ENCODE measurements at places on chromosomes 2 and 18. TPM values are rescaled to one million over a fixed set of nuclear protein-coding genes. Genes with fewer than 3 reads are reported as not detected.

DNA sequence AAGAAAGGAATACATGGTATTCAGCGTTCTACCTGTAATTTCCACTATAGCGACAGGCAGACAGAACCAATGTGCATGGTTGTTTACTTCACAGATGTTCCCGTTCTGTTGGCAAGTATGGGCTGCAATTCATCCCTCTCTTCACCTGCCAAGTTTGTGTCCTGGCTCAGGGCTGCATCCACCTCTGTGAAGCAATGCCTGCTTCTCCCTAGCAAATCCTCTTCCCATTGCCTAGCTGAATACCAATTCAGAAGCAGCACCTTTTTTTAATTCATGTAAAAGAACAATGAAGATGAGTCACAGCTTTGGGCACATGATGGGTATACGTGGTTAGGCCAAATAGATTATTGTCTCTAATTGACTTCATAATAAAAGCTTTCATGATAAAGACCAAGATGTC lies 54.7 kb upstream of the LRATD1 start:
- no peak for DNase-seq

- DNase-seq, result no peak
Observed at GRCh38 chr2:27664622-27665363, 1.1 kb downstream of the SLC4A1AP start.

GRCh38 chr2:238724728-238725127 lies 123.2 kb upstream of the TWIST2 start:
- DNase-seq, result no peak

DNA sequence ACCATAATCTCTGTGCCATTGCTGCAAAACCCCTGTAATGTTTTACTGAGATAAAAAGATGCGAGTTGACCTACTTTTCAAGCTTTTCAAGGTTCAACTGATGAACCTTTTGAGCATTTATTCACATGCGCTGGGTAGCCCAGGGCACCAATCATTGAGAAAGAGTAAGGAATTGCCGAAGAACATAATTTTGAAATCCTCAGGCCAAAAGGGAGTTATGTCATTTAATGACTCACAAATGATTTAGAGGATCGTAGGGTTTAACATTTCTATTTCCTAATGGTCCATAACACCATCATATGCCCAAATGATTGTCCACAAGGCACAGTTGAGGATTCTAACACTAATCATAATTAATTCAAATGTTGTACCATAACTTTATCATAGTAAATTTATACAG lies 20.2 kb upstream of the DLX1 start:
- DNase-seq, result no peak

GRCh38 chr2:65313126-65313953 lies 85.7 kb downstream of the ACTR2 start:
- DNase-seq, result no peak

DNA sequence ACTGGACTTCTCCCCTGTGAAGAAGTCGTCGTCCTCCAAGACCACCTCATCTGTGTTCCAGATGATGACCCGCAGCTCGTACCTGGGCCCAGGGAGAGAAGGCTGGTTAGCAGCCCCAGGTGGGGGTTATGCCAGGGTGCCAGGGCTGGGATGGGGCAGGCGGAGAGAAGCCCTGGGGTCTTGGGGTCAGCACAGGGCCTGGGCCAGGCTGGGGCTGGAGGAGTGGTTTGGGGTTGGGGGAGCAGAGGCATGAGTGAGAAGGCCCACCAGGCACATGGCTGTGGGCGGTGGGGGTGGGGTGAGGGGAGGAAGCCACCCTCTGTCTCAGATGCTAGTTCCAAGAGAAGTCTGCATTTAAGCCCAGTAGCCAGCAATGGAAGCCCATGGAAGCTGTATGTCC lies 15.8 kb downstream of the OTOF start:
- DNase-seq, result no peak

DNA sequence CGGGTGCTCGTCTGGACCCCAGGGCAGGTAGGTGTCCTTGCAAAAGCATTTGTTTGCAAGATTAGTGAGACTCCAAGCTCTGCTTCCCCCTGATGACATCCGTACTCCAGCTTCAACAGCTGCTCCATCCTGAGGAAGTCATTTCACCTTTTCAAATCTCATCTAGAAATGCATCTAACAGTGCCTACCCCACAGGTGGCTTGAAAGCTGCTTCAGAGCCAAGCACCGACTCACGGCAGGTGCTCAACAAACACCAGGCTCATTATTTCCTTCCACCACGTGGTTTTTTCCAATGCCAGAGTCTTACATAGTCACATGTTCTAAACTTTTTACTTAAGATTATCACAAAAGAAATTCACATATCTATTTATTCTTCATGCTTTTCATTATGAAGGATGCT lies 31.9 kb downstream of the CNGA3 start:
- DNase-seq, result no peak

DNA sequence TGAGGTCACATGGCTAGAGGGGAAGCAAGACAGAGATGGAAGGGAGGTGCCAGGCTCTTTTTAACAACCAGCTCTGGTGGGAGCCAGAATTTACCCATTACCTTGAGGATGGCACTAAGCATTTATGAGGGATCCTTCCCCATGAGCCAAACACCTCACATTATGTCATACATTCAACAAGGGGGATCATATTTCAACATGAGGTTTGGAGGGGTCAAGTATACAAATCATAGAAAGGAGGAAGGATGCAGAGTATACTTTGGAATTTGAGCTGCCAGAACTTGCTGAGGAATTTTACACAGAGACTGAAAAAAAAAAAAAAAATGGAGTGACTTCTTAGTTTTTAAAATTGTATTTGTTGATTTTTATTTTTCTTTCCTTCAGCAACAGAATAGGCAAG lies 891.4 kb downstream of the CCDC85A start:
- no peak for DNase-seq

DNA sequence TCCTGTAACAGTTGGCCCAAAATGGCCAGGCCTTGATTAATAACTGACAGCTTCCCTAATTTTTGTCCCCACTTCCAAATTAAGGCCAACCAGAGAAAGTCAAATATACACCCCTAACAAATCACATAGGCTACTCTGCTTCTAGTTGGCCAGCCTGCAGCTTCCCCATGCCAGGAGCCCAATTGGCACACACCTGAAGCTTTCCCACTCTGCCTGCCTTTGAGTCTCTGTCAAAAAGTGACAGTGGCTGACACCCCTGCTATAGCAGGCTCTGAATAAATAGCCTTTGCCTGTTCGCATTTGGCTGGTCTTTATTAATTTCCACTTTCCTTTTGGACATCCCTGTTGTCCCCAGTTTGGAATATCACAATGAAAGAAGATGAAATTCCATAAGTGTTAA lies 256.6 kb upstream of the NCKAP5 start:
- DNase-seq, result no peak

GRCh38 chr2:168992026-168992425 lies 39.1 kb downstream of the ABCB11 start:
- no peak for DNase-seq

- DNase-seq, result no peak
Observed at GRCh38 chr2:112843288-112843687, 6.7 kb upstream of the IL1B start.

DNA sequence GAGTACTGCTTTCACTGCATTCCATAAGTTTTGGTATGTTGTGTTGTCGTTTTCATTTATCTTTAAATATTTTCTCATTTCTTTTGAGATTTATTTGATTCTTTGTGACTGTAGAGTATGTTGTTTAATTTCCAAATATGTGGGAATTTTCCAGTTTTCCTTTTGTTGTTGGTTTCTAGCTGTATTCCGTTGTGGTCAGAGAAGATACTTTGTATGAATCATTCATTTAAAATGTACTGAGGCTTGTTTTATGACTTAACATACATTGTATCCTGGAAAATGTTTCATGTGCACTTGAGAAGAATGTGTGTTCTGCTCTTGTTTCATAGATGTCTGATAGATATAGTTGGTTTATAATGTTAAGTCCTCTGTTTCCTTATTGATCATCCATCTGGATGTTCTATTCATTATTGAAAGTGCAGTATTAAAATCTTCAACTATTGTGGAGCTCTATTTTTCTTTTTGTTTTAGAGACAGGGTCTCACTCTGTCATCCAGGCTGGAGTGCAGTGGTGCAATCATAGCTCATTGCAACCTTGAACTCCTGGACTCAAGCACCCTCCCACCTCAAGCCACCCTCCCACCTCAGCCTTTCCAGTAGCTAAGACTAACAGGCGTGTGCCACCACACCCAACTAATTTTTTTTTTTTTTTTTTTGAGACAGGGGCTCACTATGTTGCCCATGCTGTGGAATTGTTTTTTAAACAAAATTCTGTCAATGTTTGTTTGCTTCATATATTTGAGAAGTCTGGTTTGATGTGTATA lies 96.8 kb downstream of the TAF4B start:
- DNase-seq, result no peak

GRCh38 chr2:121777699-121778058 lies 22.2 kb downstream of the TSN start:
- no peak for DNase-seq

DNA sequence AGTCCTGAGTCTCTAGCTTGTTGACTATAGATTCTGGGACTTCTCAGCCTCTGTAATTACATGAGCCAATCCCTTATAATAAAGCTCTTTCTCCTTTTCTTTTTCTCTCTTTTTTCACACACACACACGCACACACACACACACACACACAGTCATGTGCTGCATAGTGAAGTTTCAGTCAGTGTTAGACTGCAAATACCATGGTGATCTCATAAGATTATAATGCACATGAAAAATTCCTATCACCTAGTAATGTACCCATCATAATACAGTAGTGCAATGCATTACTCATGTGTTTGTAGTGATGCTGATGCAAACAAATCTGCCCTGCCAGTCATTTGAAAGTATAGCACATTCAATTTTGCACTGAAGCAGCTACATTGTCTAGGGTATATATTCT lies 558.2 kb downstream of the SUCLG1 start:
- DNase-seq, result no peak

GRCh38 chr2:46520130-46520711 lies 40.9 kb downstream of the TMEM247 start:
- DNase-seq, result peak; percentile 18

GRCh38 chr2:11861044-11861443 lies 114.6 kb downstream of the LPIN1 start:
- no peak for DNase-seq

DNA sequence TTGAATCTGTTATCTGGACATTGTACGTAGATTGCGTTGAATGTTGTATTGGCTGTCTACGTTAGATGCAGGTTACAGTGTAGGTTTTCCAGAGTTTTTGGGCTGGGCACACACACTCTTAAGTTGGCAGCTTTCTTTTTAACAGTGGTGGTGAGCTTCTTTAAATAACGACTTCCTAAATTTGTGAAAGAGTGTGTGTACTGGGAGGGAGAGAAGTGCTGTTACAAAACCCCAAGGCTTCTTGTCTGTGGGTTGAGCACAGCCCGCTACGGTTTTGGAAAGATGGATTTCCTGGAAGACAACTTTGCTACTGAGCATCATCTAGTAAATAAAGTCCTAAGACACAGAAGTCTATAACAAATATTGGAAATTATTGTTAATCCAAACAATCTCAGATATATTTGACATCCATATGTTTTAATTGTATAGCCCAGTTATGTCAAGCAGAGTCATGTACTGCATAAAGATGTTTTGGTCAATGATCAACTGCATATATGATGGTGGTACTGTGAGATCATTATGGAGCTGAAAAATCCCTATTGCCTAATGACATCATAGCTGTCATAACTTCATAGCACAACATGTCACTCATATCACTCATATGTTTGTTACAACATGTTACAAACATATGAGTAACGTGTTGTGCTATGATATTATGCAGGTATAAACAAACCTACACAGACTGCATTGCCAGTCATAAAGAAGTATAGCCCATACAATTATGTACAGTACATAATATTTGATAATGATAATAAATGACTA lies 7.9 kb upstream of the THUMPD2 start:
- DNase-seq, result no peak

- DNase-seq, result no peak
Observed at GRCh38 chr2:133674433-133675331, 106.4 kb upstream of the NCKAP5 start.

- DNase-seq, result no peak
Observed at GRCh38 chr2:21288299-21288698, 164.5 kb downstream of the TDRD15 start.

DNA sequence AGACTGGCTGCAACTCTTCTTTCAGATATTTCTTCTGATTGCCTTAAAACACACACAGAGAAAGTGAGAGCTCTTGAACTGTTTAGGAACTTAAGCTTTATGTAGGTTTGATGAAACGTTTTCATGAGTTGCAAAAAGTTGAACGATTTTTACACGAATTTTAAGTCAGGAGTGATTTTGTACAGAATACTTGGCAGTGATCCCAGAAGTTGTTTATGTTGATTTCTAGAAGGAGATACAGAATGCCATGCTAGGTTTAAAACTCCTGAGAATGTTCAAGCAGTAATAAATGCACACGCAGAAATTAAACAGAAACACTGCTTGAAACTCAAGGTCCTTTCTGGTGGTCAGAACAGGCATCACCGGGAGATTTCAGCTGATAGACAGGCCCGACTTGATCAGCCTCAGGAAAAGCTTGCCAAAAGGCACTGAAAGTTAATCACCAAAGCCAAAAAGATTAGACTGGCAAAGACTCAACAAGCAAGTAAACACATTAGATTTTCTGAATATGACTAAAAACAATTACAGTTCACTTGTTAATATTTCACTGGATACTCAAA lies 123.1 kb downstream of the SOCS6 start:
- no peak for DNase-seq

DNA sequence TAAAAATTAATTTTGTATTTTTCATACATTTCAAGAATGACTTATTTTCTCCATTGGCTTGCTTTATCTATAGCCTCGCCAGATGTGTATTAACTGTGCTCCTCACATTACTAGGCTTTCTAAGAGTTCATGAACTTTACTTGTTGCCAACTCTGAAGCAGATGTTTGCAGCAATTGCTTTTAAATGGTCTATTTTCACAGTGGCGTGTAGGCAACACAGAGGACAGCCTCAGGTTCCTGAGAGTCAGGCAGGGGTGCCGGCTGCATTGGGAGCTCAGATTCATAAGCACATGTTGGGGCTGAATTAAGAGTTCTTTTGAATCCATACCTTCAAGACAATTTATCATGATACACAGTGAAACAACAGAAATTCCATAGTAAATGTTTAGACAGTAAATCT lies 179.2 kb upstream of the PXDN start:
- no peak for DNase-seq

- peak; percentile 14 for DNase-seq
Observed at GRCh38 chr18:2969695-2970094, 43.2 kb downstream of the LPIN2 start.

- DNase-seq, result no peak
Observed at GRCh38 chr2:224563537-224563936, 21.6 kb downstream of the CUL3 start.

GRCh38 chr2:16744521-16744920 lies 78.9 kb upstream of the CYRIA start:
- DNase-seq, result no peak

- DNase-seq, result peak; percentile 26
Observed at GRCh38 chr2:111662771-111663470, 221.1 kb downstream of the ANAPC1 start.

GRCh38 chr2:53403792-53404413 lies 363.7 kb upstream of the CHAC2 start:
- no peak for DNase-seq

GRCh38 chr2:235900631-235901030 lies 267.6 kb downstream of the GBX2 start:
- DNase-seq, result no peak

The MAP2 gene
- total RNA-seq, result not detected

The CENPO gene
- total RNA-seq, result 56.1 TPM

The M1AP gene
- total RNA-seq, result not detected

The PAX8 gene
- total RNA-seq, result 0.55 TPM

The MARCO gene
- total RNA-seq, result not detected

The PIKFYVE gene
- 27.4 TPM for total RNA-seq

The RBKS gene
- total RNA-seq, result 1.5 TPM

The REG3A gene
- total RNA-seq, result not detected

The CHCHD5 gene
- 32.4 TPM for total RNA-seq

The ALLC gene
- not detected for total RNA-seq

The SOX11 gene
- total RNA-seq, result not detected

The GAD1 gene
- 2.2 TPM for total RNA-seq

The PRSS56 gene
- not detected for total RNA-seq

The FIGN gene
- not detected for total RNA-seq
